ENCODE measurements at places on chromosomes 11 and 22.
A peak's percentile ranks its signal among the peaks of the same experiment; 100 is the strongest.

- no peak for DNase-seq
Observed at GRCh38 chr11:20278727-20279126, 84.8 kb upstream of the HTATIP2 start.

DNA sequence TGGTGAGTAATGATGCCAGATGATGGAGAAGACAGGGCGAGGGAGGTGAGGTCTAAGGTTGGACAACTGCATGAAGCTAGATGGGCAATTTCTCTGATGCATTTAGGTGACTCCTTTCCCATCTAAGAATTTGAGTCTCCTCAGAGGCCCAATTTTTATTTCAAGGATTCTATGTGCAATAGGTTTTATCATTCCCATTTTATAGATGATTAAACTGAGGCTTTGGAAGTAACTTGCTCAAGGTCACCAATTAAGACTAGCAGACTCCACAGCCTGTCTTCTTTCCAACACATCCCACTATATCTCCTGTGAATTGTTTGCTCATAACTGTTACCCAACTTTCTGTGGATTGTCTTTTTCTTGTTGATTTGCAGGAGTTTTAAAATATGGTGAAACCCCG lies 28.5 kb downstream of the DSCAML1 start:
- no peak for DNase-seq

GRCh38 chr11:82682003-82682751 lies 51.5 kb downstream of the FAM181B start:
- no peak for DNase-seq

DNA sequence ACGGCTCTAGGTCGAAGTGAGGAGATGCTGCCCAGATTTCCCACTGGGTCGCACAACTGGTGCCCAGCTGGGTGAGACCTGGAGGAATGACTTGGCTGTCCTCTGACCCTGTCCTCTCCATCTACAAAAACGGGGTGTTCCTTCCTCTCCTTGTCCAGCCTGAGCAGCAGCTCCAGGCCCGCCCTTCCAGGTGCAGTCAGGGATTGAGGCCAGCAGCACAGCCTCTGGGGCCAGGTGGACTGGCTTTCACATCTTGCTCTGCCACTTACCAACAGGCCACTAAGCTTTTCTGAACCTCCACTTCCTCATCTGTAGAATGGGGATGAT lies 91.7 kb upstream of the LMO1 start:
- DNase-seq = no peak

- no peak for DNase-seq
Observed at GRCh38 chr11:45252134-45252856, 33.8 kb downstream of the SYT13 start.

GRCh38 chr22:49666146-49666809 lies 161.4 kb downstream of the BRD1 start:
- DNase-seq = no peak

DNA sequence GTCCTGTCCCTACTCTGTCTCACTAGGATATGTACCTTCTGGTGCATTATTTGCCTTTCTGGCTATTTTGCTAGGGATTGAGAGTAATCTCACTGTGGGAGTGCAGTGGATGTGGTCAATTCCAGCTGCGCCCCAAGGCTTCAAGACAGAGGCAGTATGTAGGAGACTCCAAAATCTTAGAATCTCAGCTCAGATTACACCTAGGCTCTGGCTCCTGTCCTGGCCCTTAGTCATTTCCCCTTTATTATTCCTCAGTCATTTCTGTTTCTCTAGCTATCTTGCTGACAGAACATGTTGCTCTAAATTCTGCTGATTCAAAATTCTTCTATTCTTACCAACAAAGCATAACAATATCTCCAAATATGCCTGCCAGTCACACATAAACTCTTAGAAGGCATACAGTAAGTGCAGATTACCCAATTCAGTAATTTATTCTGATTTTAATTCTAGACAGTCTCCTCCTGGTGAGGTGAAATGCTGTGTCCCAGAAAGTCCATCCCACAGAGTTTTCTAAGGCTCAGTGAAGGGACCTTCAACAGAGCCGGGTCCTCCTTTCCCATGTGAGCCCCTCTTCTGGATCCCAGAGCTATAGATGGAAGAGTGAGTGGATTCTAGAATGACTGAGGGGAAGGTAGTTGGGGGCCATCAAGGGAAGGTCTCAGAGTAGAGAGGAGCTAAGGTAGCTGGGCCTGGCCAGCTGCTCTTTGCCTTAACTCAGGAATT lies 24.3 kb upstream of the GLYATL1 start:
- DNase-seq = no peak

- DNase-seq = no peak
Observed at GRCh38 chr11:114073007-114073827, 13.7 kb downstream of the ZBTB16 start.

- DNase-seq = no peak
Observed at GRCh38 chr22:45885171-45885840, 91.7 kb downstream of the WNT7B start.

DNA sequence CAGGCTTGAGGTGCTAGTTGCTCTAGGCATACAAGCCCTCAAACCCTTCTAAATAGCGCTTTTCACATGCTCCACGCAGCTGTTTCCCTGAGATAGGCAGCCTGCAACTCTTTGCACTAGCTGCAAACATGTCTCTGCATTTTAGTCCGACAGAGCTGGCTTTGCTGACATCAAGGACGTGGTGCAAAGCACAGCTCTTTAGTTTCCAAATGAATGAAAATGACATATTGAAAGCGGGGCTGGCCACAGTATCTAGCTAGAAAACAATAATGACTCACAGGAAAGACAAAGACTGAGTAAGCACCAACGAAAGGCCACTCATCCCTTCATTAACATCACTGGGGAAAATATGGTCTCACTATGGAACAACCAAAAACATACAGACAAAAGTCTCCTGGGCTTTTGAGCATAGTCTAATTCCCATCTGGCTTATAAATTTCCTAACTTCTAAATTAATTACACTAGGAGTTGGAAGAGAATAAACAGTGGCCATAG lies 15.3 kb upstream of the ZC3H12C start:
- DNase-seq = peak; percentile 8

DNA sequence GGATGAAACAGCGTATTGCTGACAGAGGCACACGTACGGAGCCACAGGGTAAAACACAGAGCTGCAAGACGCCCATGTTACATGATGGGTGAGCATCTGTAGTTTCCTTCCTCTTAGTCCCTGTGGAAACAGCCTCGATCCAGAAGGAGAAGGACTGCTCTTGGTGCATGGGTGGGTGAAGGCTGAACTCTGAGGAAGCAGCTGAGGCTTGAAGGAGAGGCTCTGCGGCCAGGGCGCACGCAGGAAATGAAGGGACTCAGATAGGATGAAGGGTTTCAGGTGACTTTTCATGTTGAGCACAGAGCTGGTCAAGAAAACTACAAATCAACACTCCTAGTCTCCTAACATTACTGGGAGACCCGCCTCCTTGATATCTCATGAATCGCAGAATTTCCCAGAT lies 65.7 kb upstream of the ADA2 start:
- DNase-seq = no peak

- no peak for DNase-seq
Observed at GRCh38 chr11:12918667-12919066, 90.4 kb upstream of the RASSF10 start.

DNA sequence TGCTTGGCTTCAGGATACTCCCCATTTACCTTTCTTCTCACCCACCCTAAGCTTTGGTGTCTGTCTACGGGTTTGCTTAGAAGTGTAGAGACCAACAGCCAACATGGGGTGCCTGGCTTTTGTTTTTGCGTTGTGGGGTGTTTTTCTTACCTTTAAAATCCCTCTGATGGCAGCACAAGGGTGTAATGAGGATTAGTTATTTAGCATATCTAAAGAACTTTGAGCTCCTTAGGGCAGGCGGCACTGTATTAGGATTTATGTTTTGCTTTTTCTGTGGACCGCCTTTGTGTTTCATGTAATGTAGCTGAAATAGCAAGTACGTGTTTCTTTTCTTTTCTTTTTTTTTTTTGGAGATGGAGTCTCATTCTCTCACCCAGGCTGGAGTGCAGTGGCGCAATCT lies 8.9 kb downstream of the AP2A2 start:
- DNase-seq = no peak

GRCh38 chr11:75532200-75533048 lies 6.7 kb upstream of the GDPD5 start:
- peak; percentile 14 for DNase-seq

GRCh38 chr11:130651066-130651855 lies 202.8 kb downstream of the ADAMTS15 start:
- no peak for DNase-seq

- no peak for DNase-seq
Observed at GRCh38 chr22:22887621-22888503, at the start of gene IGLL5. Gene IGLL5 (plus strand): TSS chr22:22887816. CDS start chr22:22888054, 238 bp downstream.

DNA sequence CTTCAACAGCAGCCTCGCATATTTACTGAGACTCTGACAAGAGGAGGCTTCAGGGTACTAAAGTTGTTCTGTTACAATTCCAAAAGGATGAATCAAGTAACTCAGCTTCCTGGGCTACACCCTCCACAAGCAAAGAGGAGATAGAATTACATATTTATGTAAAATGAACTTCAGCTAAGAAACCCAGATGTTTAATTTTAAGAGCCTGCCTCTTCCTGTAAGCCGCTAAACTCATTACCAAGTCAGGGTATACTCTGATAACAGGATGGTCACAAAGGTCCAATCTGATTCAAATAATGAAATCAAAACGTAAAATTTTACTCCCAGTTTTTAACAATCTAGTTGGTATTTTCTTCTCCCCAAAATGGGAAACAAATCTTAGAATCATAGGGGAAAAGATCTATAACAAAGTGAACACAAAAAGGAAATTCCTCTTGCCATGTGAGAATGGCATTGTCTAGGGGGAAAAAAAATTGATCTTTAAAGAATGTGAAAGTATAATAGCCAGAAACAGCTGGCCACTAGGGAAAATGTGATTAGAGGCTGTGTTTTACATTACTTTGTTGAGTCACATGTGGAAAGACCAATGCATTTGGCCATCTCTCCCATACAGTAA lies 30.9 kb downstream of the CHEK2 start:
- DNase-seq = no peak

GRCh38 chr22:47196881-47197772 lies 434.7 kb downstream of the TBC1D22A start:
- no peak for DNase-seq

DNA sequence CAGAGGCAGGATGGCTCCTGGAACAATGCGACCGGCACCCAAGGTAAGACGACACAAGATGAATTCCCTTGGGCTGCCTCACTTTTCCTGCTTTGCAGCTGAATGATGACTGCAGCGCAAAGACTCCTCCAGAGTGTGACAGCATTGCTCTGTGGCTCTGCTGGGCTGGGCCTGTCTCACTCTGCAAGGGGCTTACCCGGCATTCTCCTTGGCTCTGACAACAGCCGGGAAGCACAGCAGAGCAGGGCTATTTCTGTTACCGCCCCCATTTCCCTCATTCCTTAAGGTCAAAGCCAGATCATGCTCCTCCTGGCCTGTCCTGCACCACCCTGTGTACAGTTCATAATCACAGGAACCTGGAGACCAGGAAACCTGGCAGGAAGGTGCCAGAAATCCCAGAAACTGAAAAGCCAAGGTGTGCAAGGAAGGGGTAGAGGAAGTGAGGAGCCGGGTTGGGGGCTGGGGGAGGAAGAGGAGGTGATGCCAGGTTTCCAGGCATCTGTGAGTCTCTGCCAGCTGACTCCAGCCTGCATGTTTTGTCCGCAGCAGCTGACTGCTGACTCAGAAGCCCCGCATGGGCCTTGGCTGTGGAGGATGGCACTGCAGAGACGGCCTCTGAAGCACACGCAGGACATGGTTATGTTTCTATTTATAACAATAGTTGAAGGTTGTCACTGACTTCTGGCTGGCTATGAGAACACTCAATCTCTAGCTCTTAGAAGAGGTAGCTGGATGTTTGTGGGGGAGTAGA lies 113.6 kb downstream of the MICAL3 start:
- DNase-seq = peak; percentile 79

GRCh38 chr11:9155930-9156329 lies 64.5 kb upstream of the SCUBE2 start:
- DNase-seq = no peak

DNA sequence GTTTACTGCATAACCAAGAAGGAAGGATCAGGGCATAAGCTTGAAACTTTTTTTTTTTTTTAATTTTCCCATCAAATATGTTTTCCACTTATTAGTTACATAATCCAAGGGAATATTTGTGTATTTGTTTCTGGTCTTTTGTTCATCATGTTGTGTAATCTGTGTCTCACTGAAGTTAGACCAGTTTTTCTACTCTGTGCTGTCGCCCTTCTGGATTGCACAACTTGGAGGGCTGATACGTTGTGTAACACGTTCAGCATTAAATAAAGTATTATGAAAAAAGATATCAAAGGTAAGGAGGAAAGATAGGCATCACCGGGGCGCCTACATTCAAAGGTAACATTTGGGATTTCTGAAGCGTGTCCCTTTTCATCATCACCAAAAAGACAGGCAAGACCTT lies 3.3 kb upstream of the E2F8 start:
- no peak for DNase-seq

GRCh38 chr22:36595940-36596339 lies 67.0 kb upstream of the EIF3D start:
- no peak for DNase-seq

DNA sequence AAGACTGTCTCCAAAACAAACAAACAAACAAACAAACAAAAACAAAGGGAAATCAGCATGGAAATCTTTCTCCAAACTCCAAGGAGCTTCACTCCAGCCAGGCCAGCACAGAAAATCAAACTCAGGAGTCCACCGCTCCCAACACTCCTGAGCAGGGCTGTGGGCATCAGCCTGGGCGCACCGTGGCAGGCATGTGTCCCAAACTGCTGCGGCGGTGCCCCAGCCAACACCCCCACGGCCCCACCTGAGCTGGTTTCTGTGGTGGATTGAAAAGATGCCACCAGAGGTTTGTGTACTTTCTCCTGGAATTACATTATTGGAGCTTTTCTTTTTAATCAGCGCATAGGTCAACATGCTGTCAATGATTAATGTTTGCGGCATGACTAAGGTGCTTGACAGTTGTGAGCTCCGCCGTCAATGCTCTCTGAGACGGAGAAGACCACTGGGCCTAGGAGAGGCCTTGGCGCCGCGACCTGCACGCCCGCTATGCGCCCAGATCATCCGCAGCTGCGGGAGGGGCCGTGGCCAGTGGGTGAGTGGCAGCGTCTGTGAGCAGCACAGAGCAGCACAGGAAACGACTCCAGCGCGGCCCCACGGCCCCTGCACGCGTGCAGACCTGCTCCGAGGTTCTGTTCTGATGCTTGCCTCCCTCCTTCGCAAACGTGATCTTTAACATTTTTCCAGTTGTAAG lies 18.1 kb downstream of the DRD4 start:
- DNase-seq = no peak

- no peak for DNase-seq
Observed at GRCh38 chr11:10301656-10302358, 3.1 kb upstream of the ADM start.

DNA sequence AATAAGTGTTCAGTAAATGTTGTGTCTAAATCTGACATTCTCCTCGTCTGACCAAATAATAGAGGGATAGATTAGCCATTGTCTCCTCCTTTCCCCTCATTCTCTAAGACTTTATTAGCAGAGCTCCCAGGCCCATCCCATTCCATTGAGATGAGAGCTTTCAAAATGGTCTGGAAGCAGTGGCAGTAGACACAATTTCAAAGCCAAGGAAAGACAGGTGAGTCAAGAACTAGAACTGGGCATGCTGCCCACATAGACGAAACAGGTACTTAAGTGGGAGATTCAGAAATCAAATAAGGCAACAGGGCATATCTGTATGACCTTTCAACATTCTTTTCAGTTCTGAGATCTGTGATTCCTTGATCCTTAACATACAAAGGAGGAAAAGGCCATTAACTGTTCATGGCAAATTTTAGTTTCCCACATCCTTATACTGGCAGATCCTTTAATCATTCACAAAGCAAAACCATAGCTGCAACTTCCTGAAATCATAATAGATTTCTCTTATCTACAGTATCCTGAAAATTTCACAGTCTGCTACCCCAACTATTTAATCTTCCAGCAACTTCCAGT lies 96.6 kb upstream of the KCNA4 start:
- DNase-seq = no peak

GRCh38 chr11:63554877-63555223 lies 8.3 kb downstream of the PLAAT2 start:
- no peak for DNase-seq
